ENCODE measurements at places on chromosomes 7 and 10.

DNA sequence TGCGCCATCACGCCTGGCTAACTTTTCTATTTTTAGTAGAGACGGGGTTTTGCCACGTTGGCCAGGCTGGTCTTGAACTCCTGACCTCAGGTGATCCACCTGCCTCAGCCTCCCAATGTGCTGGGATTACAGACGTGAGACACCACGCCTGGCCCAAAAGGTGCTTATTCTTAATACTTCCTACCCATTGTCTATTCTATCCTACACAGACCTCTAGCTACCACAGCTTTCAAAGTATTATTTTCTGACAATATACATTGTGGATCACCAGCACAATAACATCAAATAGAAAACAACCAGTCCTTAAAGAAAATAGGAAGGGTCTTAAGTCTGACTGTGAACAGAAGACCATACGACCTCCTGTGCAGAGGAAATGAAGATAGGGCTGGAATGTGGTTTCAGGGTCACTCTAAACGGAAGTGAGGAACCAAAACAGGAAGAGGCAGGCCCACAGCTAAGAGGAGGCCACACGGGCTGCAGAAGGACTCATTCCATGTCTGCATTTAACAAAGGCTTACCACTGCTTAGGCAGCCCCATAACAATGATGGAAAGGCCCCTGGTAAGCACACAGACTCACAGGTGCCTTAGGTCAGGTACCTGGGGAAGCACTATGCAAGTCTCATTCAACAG, 115.2 kb downstream of the ZFAND4 start:
- no peak for DNase-seq

- no peak for DNase-seq
These were observed 122.6 kb downstream of the KMT2C start for GRCh38 chr7:152313217-152313616.

GRCh38 chr10:12594448-12594944, 245.1 kb downstream of the CAMK1D start:
- DNase-seq, result no peak

DNA sequence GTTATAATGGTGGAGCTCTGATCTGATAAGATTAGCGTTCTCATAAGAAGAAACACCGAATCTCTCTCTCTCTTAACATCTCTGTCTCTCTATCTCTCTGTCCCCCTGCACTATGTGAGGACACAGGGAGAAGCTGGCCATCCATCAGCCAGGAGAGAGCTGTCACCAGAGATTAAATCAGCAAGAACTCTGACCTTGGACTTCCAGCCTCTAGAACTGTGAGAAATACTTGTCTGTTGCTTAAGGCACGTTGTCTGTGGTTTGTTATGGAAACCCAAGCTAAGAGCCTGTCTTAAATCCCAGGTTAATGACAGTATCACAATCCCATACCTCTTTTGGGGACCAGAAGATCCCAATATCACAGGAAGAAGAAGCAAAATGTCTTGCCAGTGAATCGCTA, 132.0 kb upstream of the AKR1E2 start:
- DNase-seq, result no peak

- peak; percentile 45 for DNase-seq
These were observed 91.0 kb downstream of the ALOX5 start for GRCh38 chr10:45464958-45465567.

DNA sequence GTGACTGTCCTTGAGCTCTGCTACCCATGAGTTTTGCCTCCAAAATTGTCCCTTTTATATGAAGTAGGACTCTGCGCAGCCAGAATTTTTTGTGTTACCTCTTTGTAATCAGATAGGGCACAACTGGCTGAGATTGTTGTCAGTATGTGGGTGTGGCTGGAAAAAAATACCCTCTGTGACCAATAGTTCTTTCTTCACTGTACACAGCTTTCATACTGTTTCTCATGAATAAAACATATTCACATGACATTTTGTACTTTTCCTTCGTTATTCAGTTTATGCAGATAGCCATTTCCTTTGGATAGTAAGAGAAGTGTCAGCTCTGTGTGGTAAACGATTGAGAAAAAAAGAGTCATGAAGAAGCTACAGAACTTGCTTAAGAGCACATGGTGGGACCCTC, 49.6 kb upstream of the WNT8B start:
- DNase-seq, result no peak

GRCh38 chr7:69839782-69840181, 241.5 kb downstream of the AUTS2 start:
- no peak for DNase-seq

GRCh38 chr10:80502621-80503583, 34.8 kb upstream of the SH2D4B start:
- DNase-seq, result no peak

DNA sequence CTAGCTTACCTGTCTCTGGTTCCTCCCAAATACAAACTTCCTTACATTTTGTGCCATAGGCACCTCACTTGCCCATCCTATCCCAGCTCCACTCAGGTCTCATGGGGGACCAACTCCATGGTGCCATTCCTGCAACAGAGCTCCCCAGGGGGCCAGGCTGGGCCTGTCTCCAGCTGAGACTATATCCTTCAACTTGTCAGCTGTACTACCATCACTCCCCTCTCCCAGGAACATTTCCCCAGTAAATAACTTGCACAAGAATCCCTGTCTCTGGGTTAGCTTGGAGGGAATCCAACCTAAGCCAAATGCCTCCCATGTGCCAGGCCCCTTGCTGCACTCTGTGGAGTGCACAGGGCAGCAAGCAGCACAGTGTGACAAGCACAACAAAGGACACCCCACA, 33.2 kb downstream of the FRMPD2 start:
- DNase-seq, result no peak

- no peak for DNase-seq
These were observed 68.9 kb upstream of the KDM7A start for GRCh38 chr7:140245611-140246105.

GRCh38 chr7:92061154-92061553, 73.1 kb downstream of the CYP51A1 start:
- DNase-seq, result no peak

- DNase-seq, result no peak
These were observed 126.0 kb upstream of the THSD7A start for GRCh38 chr7:11957956-11958355.

DNA sequence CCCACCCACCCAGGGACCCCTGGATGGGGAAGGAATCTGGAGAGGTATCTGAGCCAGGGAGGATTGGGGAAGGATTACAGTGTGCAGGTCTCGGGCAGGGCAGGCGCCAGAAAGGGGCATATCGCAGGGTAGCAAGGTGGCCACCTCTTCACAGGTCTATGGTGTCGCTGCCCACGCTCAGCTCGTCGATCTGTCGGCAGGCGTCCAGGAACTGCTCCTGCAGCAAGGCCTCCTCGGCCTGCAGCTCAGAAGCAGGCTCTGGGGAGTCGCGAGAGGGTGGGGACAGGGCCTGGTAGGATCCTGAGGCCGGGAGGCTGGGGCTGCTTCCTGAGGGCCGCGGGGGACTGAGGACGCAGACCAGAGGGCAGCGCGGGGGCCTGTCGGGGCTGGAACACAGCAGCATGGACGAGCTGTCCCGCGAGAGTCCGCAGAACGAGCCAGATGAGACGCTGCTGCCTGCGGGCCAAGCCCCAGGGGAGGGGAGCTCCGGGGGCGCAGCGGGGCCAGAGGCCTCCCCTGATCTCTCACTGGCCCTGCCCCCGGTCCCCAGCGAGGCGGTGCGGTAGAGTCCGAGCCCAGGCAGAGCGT, 7.1 kb upstream of the RBM28 start:
- no peak for DNase-seq

- no peak for DNase-seq
These were observed 1.2 kb upstream of the SMARCD3 start for GRCh38 chr7:151249732-151250072.

DNA sequence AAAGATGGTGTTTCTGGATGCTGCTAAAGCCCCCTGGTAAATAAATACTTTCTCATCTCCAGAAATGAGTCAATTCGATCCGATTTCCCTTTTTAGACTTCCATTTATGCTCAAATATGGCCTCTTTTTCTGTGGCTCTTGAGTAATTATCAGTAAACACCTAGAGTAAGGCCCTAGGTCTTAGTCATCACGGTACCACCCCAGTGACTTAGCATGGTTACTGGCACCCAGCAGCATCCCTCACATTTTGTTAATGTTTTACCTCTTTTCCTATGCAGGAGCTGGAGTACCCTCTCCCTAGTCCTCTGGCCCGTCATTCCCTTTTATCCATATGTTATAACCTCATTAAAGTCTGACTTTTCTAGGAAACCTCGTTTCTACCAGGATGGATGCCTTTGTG, 19.5 kb downstream of the CHN2 start:
- no peak for DNase-seq
